ENCODE measurements at places on chromosomes 6 and 20. TPM values are rescaled to one million over a fixed set of nuclear protein-coding genes. Genes with fewer than 3 reads are reported as not detected.

GRCh38 chr6:166351715-166352285 is 9.5 kb upstream of the SFT2D1 start:
- DNase-seq, result no peak

DNA sequence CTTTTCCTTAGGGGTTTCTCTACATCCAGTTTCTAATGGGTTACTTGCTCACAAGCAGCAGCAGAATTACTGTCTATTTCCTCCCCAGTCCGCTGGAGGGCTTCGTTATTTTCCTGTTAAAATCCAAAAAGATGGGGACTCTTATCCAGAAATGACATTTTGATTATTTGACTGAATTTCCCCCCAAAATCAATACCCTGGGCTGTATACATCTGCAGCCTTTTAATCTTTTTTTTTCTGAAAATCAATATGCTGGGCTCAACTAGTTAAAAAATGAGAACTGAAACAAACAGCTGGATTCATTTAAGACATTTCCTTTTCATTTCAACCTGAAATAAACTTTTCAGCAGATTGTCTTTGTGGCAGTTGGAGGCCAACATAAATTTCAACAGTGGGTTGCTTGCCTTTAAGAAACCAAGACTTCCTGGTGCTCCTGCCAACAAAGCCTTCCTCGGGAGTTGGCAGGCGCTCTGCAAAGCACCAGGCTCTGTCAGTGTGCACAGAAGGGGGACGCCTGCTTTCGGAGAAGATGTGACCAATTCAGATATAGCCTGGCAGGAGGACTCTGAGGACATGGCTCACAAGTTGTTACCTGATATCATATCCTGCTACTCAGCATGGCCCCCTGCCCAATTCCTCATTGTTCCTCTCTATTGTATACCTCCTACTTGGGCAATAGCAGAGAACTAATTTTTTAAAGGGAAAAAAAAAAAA is 204.7 kb upstream of the ARG1 start:
- peak; percentile 33 for DNase-seq

DNA sequence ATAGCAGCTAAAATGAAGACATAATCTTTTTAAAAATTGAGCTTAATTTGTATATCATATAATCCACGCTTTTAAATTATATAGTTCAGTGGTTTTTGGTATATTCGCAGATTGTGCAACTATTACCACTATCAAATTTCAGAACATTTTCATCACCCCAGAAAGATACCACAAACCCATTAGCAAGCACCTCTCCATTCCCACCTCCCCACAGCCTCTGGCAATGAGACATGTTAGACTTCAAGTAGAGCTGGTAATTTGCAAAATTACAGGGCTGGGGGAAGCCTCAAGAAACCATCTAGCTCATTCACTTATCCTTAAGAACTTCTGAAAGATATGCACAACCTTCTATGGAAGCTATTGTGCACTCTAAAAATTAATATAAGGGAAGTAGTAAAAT is 37.2 kb downstream of the TRMT6 start:
- no peak for DNase-seq

- DNase-seq, result no peak
Measured at GRCh38 chr20:53565254-53565653, 28.4 kb downstream of the ZNF217 start.

DNA sequence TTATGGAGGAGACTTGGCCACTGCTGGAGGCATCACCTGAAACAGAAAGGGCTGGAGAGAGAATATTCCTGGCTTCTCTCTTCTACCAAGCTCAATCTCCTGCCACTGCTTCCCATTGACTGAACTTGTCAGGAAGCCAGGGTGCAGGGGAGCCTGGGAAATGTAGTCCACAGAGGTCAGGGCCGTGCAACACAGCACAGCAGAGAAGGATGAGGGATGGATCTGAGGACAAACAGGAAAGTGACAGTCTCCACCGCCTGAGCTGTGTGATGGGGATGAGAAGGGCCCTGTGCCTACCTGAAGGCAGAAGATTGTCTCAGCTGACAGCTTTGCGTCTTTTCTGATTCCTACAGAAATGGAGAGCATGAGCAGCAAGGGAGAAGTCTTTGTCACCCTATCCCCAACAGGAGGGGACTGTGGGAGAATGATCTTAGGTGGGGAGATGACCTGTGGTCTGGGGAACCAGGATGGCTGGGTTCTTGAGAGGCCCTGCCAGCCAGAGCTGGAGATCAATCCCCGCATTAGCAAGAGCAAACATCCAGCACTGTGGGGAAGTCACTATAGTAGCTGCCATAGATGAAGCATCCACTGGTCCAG is 114.2 kb downstream of the SNX5 start:
- DNase-seq, result no peak

The RGS17 gene
- total RNA-seq, result 3.7 TPM

GRCh38 chr6:44126320-44127149 is 717 bp downstream of the MRPL14 start:
- peak; percentile 74 for DNase-seq

DNA sequence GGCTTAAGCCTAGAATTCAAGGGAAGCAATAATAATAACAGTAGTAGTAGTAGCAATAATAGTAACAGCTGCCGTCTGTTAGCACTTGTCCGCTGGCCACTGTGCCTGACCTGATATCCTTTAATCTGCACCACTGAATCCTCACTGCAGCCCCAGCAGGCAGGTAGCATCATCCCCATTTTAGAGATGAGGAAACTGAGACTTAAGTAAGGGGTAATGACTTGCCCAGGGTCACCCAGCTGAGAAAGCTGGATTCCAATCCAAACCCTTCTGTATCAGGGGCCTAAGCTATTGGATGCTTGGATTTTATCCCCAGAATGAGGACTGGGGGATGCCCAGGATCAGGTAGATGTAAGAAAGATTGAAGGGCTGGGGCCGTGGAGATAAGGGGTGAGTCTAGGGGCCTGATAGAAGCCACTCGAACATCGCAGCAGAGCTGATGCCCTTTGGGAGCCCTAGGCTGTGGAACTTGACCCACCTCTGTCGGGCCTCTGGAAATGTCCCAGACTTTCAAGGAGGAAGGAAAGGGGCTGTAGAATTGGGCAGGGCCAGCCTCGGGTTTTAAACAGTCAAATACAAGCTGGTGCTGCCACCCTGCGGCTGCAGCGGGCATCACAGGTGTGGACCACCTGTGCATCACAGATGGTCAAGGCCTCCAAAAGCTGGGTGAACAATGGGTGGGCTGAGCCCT is 102.1 kb upstream of the MYL9 start:
- no peak for DNase-seq

- DNase-seq, result no peak
Measured at GRCh38 chr6:70124882-70125545, 177.9 kb downstream of the COL9A1 start.

The MAK gene
- not detected for total RNA-seq

- DNase-seq, result no peak
Measured at GRCh38 chr6:11343963-11344723, 111.7 kb upstream of the NEDD9 start.

GRCh38 chr6:42326248-42326647 is 108.6 kb upstream of the MRPS10 start:
- DNase-seq, result no peak

GRCh38 chr6:16487996-16488674 is 249.7 kb downstream of the GMPR start:
- DNase-seq, result no peak

GRCh38 chr20:63580796-63581461 is 6.9 kb upstream of the HELZ2 start:
- DNase-seq, result peak; percentile 26
